Hair follicle dermal papilla cell (primary cell): ENCODE measurements at places on chromosomes 2 and 18. TPM values are rescaled to one million over a fixed set of nuclear protein-coding genes. Genes with fewer than 3 reads are reported as not detected.

Gene RESP18
- total RNA-seq = not detected in 2 replicates

Gene SCN7A
- not detected in 2 replicates for total RNA-seq

Gene FHOD3
- total RNA-seq = 20.6 and 23.5 TPM in 2 replicates

Gene RIT2
- not detected in 2 replicates for total RNA-seq

Gene NPPC
- not detected in 2 replicates for total RNA-seq

Gene MROH2A
- not detected in 2 replicates for total RNA-seq

Gene SIX3
- not detected in 2 replicates for total RNA-seq

Gene IGFBP2
- 587 and 627 TPM in 2 replicates for total RNA-seq

Gene SLC38A11
- 0.12 and 0.32 TPM in 2 replicates for total RNA-seq

Gene PLGLB1
- total RNA-seq = 1.8 TPM in 1 of 2 replicates, not detected in the other

Gene FN1
- 9,792 and 14,508 TPM in 2 replicates for total RNA-seq

Gene HTR2B
- 0.49 and 0.61 TPM in 2 replicates for total RNA-seq

Gene LYG2
- not detected in 2 replicates for total RNA-seq

Gene PER2
- total RNA-seq = 11.2 and 13.5 TPM in 2 replicates

Gene POMC
- total RNA-seq = 0.65 TPM in 1 of 2 replicates, not detected in the other

Gene TBR1
- under 0.01 TPM in 1 of 2 replicates, not detected in the other for total RNA-seq

Gene MOGAT1
- not detected in 2 replicates for total RNA-seq

Gene WNT6
- not detected in 2 replicates for total RNA-seq

Gene SKOR2
- total RNA-seq = not detected in 2 replicates

Gene ANO7
- total RNA-seq = 0.12 and 0.49 TPM in 2 replicates

Gene DYNC2LI1
- 19.0 and 19.9 TPM in 2 replicates for total RNA-seq

Gene ST3GAL5
- 25.0 and 28.7 TPM in 2 replicates for total RNA-seq

Gene ABCB11
- total RNA-seq = under 0.01 TPM in 1 of 2 replicates, not detected in the other

Gene APOB
- total RNA-seq = under 0.01 TPM in 2 replicates

Gene MREG
- total RNA-seq = 7.5 and 10.1 TPM in 2 replicates

Gene IL36RN
- total RNA-seq = not detected in 2 replicates

Gene SERPINB4
- total RNA-seq = not detected in 2 replicates
